Pons (tissue), 1 donor: ENCODE measurements at places on chromosomes 7 and 10.

DNA sequence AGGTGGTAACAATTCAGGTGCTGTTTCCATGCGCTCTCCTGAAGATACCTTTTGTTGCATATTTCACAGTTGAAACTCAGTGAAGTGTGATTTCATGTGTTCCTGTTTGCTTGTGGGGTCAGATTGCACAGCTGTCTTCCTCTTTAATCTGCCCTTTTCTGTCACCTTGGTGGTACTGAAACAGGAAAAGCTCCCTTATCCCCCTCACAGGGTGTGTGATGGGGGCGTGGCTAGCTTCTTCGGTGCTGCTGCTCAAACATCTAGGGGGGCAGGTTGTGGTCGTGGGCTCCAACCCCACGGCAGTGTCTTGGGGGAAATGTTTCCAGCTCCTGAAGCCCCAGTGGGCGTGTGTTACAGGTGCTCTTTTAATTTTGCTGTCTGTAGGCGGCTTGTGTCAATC lies 107.4 kb upstream of the KLF14 start:
- DNase-seq = no peak

DNA sequence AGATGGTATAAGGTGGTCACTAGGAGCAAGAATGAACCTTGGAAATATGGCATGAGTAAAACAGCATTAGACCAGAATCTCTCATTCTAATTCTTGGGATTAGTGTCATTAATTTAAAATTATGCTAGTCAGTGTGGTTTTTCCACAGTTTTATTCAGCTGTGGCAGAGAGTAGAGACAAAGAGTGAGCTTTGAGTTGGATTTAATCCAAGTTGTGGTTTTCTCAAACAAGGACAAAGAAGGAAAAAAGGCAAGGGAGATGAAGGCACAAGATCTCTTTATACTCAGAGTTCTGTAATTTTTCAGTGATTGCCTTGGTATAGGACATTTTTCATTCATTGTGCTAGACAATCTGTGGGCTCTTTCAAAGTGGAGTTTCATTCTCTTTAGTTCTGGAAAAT lies 28.2 kb upstream of the AKAP9 start:
- DNase-seq = no peak

- DNase-seq = peak; percentile 64
Observed at GRCh38 chr10:62638062-62638477, 166.4 kb upstream of the ADO start.

- DNase-seq = peak; percentile 63
Observed at GRCh38 chr10:49309691-49310411, 10.9 kb downstream of the C10orf71 start.

DNA sequence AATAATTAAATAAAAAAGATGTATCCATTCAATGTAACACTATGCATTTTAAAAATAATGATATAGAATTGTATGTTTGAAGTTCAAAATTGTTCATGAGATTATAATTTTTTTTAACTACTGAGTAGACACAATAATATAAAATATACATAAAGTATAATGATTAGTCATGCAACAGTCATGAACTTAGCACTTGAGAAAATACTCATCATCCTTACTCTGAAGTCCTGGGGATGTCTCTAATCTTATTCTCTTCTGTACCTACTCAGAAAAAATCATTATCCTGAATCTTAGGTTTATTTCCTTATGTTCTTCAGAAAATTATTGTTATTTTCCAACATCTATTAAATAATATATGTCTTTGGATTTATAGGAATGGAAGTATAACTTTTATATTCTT lies 26.4 kb upstream of the IKZF1 start:
- no peak for DNase-seq

GRCh38 chr10:32459051-32459698 lies 13.2 kb downstream of the CCDC7 start:
- DNase-seq = no peak

- peak; percentile 97 for DNase-seq
Observed at GRCh38 chr7:5702876-5703571, 78.4 kb downstream of the RNF216 start.

DNA sequence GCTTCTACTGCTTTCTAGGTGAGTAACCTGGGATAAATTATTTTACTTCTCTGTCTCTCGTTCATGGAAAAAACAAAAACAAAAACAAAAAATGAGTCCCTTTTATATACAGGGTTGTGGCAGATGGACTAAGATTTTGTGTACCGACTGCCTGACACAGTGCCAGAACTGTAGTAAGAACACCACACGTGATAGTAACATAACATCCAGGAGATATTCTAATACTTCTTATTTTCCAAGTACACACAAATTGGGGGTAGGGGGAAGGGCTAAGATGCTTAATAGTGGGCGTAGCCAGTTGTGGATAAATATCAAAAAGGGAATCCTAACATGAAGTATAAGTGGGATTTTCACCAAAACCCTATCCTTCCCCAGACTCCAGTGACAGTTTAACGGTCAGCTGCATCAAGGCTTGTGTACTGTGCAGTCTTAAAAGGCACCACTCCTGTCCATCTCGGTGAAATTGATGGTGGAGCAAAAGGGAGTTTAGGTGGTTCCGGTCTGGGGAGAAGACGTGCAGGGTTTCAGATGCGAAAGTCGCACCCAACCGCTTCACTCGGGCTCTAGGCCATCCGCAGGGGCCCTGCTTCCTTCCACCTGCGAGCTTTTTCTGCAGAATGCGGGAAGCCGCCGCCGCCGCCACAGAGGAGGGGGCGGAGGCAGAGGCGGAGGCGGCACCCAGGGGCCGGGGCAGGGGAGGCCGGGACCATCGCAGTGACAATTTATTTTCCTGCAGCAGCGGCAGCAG lies at the start of gene STAMBPL1:
Gene STAMBPL1, plus strand, starts transcription at position 712 of the 748 bp plus-strand sequence. CDS start 21,464 bp downstream, outside the sequence.
- DNase-seq = peak; percentile 49

- no peak for DNase-seq
Observed at GRCh38 chr7:92987095-92987494, 130.7 kb downstream of the SAMD9 start.

DNA sequence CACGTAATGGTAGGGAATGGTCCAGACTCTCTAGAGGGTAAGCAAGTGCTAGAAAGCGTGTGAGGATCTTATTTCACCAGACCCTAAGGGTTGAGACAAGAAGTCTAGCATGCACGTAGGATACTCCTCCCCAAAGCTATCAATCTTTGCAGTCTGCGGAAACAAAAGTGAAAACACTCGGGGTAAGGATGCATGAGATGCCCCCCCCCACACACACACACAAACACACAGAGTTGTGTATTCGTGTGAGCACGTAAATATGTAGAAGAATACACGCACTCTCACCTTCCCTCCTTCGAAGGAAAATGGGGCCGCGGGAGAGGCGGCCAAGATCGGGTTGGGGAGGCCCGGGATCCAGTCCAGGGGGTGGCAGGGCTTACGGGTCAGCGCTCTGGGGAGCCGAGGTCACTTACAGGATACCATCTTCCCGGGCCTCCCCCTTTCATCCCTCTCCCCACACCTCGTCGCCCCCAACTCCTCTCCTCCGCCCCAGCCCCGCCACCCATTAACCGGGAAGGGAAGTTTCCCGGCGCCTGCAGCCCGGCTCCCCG lies 455 bp downstream of the CUL2 start:
- peak; percentile 20 for DNase-seq

- peak; percentile 8 for DNase-seq
Observed at GRCh38 chr7:21426286-21427181, 1.3 kb upstream of the SP4 start.

GRCh38 chr10:59831658-59832503 lies 74.5 kb downstream of the CCDC6 start:
- DNase-seq = no peak

- no peak for DNase-seq
Observed at GRCh38 chr7:139118805-139119485, 9.4 kb upstream of the ZC3HAV1 start.

DNA sequence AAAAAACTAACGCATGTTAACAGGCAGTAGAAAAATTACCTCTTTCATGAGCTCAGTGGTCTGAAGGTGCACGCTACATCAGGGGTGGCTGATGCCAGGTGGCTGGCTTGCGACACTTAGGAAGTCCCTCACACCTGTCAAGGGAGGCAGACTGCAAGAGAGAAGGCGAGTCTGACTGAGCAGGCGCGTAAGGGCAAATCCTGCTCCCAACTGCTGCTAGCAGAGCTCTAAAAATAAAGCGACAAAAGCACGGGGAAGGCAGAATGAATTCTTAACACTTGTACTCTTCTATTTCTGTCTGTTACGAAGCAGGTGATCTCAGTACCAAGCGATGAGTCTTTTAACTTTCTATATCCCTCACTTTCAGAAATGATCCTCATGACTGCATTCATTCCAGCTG lies 33.1 kb downstream of the CACNA2D1 start:
- no peak for DNase-seq

DNA sequence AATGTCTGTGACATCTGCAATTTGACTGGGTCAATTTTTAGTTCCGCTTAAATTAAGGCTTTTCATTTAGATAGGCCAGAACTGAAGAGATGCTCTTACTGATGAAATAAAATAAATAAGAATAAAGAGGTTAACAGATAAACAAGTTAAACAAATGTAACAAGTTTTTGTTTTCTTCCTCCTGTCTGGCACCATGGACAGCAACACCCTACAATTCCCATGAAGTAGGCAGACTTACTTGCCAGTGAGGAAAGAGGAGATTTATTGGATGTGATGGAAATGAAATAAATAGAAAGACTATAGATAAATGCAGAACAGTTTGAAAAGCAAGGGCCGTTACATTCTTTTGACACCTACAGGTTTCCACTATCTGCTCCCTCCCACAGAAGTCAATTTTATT lies 118.5 kb downstream of the AMPH start:
- no peak for DNase-seq

- peak; percentile 22 for DNase-seq
Observed at GRCh38 chr7:87600130-87601124, at the start of gene ABCB1. TSS of gene ABCB1 (minus strand) at chr7:87600884. CDS start at chr7:87600184, 700 bp downstream.
